ENCODE measurements at places on chromosomes 16 and 17.

DNA sequence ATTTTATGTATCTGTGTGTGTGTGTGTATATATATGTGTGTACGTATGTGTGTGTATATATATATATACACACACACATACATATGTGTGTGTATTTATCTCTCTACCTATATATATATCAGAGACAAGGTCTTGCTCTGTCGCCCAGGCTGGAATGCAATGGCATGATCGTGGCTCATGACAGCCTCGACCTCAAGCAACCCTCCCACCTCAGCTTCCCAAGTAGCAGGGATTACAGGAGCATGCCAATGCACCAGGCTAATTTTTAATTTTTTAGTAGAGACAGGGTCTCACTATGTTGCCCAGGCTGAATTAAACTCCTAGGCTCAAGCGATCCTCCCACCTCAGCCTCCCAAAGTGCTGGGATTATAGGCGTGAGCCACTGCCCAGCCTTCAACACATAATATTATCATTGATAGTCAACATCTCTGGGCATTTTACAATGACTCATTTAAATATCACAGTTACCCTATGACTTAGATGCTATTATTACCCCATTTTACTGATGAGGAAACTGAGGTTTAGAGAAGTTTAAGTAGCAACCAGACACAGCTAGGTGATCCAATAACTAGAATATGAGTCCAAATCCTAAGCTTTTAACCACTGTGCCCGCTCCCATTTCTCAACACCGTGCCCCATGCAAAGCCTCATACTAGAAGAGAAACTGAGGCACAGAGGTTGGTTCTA is 24.3 kb downstream of the G6PC3 start:
- H3K4me1 ChIP-seq: peaks cover 5% of the 10 kb centered on the region
- no peak for DNase-seq
- peak overlapping the region; percentile 79 for H3K4me3 ChIP-seq
- H3K27me3 ChIP-seq: no peaks in the 10 kb centered on the region

DNA sequence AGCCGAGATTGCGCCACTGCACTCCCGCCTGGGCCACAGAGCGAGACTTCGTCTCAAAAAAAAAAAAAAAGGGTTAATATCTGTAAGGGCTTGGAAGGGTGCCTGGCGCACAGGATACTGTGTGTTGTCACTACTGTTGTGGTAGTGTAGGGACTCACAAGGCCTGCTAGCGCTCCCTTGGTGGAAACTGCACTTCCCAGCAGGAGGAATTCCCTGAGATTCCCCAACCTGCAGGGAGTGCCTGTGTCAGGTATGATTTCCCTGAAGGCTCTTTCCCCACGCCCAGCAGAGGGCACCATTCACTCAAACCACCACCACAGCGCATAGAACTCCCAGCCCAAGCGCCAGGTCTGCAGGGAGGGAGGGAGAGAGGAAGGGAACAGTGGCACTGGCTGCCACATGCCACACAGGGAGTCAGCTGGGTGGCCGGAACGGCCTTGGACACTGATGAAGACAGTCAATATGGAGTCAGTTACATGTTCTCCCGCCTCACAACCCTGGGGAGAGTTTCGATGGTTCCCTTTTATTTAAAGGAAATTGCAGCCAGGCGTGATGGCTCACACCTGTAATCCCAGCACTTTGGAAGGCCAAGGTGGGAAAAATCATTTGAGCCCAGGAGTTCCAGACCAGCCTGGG is 32.7 kb upstream of the CDH1 start:
- no peaks in the 10 kb centered on the region for H3K36me3 ChIP-seq
- H3K4me3 ChIP-seq: no peak overlapping the region
- H3K4me1 ChIP-seq: no peaks in the 10 kb centered on the region
- DNase-seq: peak; percentile 97
- H3K27me3 ChIP-seq: no peaks in the 10 kb centered on the region

DNA sequence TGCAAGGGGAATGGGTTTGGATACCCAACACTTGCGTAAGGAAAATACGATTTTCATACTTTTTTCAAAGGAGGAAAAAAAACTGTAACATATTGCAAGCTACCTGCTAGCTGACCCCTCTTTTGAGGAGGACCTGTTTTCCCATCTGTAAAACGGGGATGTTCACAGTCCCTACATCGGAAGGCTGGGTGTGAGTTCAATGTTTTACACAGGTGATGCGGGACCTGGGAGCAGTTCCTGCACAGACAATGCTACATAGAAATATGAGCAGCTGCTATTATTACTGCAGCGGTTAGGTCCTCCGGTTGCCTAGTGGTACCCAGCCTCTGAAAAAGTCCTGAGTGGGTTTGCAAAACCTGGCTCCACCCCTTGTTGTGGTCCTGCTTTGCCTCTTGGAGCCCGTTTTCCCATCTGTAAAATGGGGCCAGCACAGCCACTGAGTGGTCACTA is 3.5 kb downstream of the SOCS1 start:
- H3K4me1 ChIP-seq: no peaks in the 10 kb centered on the region
- no peak for DNase-seq
- no peak overlapping the region for H3K4me3 ChIP-seq
- H3K27ac ChIP-seq: no peak overlapping the region

GRCh38 chr17:70629902-70630301 is 460.6 kb downstream of the KCNJ2 start:
- H3K27ac ChIP-seq: no peak overlapping the region
- no peaks in the 10 kb centered on the region for H3K27me3 ChIP-seq
- H3K4me3 ChIP-seq: no peak overlapping the region
- no peaks in the 10 kb centered on the region for H3K4me1 ChIP-seq

Measured in endodermal cell (in vitro differentiated cells).